ENCODE measurements at places on chromosomes 12 and 14.

- no peak for DNase-seq
Measured at GRCh38 chr14:61533513-61534255, 161.6 kb upstream of the HIF1A start.

GRCh38 chr14:71267007-71267513 is 359.8 kb downstream of the PCNX1 start:
- DNase-seq, result no peak

GRCh38 chr12:127716166-127716565 is 550.8 kb upstream of the TMEM132C start:
- no peak for DNase-seq

DNA sequence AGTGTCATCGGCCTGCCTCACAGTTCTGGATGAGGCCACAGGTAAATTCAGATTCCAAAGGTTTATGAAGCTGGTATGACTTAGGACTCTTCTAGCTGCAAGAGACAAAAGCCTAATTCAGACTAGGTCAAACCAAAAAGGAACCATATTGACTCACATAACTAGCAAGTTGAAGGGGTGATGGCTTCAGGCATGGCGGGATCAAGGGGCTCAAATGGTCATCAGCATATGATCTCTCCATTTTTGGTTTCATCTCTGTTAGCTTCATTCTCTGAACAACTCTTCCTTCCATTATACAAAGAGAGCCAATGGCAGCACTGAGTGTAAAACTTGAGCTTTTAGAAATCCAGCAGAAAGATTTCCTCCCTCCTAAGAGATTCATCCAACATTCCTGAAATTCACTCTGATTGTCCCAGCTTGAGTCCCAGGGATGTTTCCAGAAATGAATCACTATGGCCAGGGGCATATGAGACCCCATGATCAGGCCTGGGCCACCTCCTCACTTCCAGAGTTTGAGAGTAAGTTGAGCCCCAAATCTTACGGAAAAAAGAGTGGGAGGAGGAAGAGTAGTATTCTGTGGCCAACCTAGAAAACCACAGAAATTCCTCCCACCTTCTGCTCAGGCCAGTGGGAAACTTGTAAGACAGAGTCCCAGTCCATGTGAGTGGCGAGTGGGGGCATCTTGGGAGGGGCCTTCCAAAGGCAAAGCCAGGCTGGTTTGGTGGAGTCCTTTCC is 2.0 kb upstream of the MAP1LC3B2 start:
- no peak for DNase-seq

- DNase-seq, result no peak
Measured at GRCh38 chr14:22519877-22520685, 68.9 kb downstream of the DAD1 start.

DNA sequence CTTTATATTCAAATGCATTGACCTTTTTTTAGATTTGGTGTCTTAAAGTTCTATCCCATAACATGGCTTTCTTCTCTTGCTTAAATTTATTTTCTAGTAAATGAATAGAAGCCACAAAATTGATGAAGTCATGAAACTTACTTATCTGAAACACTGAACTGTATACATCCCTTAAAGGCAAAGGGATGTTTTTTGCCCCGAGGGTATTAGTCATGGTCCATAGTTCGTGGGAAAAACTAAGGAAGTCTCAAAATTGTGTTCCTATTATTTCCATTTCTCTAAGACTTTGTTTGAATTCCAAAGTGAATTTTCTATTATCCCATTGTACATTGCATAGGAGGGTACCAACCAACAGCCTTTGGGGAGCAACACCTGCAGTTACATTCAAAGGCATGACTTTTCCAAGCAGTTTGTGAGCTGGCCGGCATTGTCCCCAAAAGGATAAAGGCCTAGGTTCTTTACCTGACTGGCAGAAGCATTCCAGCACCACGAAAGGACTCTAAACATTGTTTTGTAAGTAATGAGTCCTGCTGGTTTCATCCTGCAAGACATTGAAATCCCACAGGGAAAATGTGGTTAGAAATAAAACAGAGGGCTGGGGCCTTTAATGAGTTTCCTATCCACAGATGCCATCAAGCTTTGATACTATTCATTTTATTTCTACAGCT is 473.5 kb downstream of the PRKD1 start:
- DNase-seq, result no peak

- DNase-seq, result no peak
Measured at GRCh38 chr12:22709292-22709691, 84.3 kb downstream of the ETNK1 start.

GRCh38 chr14:27242874-27243273 is 645.0 kb upstream of the NOVA1 start:
- no peak for DNase-seq

- no peak for DNase-seq
Measured at GRCh38 chr12:109595321-109595902, 21.8 kb downstream of the MVK start.

GRCh38 chr14:104954746-104955395 is 23.3 kb downstream of the AHNAK2 start:
- no peak for DNase-seq

Measured in NCI-H1930 (cell line).